WTC11 (cell line): ENCODE measurements at places on chromosomes 4 and X.

DNA sequence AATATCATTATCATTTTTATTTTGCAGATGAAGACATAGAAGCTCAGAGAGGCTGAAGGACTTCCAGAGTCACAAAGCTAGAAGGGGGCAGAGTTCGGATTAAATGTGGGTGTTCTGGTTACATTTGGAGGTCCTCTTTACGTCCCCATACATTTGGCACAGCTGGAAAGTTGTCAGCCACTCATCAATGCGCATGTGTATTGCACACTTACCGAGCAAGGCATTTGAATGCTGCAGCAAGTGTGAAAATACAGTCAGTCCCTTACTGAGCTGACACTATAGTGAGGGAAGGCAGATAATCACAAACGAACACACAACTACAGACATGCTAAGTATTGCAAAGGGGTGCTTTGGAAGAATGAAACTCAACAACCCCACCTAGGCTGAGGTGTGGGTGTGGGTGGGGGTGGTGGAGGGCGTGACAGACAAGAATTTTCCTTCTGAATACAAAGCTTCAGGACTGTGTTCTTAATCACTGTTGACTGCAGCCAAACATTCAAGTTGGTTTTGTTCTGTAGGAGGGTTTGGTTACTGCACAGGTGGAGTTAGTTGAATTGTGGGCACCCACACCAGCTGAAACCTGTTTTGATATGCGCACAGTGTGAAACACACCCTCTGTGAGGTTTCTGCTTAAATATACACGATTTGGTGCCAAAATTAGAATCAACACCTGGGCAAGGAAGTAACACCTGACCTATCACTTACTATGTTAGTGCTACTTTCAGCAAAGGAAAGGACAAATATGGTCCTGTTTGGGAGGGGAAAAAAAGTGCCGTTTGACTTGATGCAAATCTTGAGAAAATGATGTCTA lies 72.4 kb downstream of the COQ2 start:
- DNase-seq = no peak

DNA sequence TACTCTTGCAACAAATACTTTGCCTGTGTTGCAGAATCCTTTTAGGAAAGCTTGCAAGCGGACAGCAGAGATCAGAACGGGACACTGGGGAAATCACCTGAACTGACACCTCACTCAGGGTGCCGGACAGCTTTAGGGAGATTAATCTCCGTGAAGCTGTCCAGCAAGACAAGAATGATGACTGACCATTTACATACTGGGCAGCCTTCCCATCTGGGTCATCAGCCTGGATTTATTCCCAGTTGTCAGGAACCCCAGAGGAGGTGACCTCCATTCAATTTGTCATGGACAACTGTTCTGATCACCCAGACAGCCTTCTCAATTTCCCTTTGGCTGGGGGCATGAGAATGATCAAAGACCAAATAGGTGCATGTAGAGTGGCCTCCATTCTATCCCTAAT lies 93.0 kb upstream of the EGFL6 start:
- no peak for DNase-seq

DNA sequence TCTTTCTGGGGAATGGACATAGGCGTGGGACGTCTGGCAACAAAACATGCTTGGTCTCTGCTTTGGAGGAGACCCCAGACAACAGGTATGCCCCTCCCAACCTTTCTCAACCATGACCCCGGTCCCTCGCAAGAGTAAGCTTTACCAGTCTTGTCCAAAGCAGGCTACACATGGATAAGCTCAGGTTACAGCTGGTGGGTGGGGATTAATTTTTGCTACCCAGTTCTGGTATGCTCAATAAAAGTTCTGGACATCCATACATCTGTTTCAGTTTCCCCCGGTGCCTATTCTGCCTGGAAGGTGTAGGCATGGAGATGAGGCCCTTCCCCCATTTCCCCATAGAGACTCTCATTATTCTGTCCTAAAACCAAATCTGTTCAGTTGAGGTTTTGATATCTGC lies 54.5 kb upstream of the NOCT start:
- no peak for DNase-seq

DNA sequence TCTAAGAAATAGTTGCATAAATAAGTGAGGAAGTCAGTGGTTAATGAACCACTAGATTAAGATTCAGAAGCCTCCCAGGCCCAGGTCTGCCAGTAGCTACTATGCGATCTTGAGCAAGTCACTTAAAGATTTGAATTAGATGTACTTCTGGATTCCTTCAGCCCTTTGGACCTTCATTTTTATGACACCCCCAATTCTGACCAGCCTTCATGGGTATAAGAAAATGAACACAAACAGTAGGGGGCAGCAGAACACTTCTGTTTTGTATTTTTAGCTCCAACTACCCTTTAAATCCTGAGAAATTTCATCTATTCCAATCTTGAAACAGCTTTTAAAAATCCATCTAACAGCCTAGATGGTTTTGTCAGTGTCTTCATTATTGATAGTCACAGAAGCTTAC lies 19.0 kb downstream of the TMEM47 start:
- DNase-seq = no peak

DNA sequence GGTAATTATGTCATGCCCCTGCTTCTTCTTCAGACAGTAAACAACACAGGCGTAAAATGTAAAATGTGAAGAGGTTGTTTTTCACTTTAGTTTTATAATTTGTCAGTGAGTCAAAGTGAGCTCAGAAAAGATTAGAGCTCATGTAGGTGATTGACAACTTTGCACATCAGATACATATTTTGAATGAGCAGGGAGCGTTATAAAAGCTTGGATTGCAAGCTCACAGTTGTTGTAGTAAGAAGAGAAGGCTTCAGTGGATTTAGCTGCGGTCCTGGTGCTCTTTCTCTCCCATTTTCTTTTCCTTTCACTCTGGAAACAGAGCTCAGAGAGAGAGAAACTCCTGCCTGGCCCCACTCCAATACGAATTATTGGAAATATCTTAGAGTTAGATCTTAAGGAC lies 26.4 kb downstream of the MTMR1 start:
- DNase-seq = no peak

DNA sequence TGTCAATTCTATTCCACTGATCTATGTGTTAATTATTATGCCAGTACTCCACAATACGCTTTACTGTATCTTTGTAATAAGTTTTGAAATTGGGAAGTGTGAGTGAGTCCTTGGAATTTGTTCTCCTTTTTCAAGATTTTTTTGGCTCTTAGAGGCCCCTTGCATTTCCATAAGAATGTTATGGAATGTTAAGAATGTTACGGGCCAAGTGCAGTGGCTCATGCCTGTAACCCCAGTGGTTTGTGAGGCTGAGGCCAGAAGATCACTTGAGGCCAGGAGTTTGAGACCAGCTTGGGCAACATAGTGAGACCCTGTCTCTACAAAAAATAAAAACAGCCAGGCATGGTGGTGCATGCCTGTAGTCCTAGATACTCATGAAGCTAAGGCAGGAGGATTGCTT lies 167.6 kb upstream of the CXorf66 start:
- peak; percentile 14 for DNase-seq

DNA sequence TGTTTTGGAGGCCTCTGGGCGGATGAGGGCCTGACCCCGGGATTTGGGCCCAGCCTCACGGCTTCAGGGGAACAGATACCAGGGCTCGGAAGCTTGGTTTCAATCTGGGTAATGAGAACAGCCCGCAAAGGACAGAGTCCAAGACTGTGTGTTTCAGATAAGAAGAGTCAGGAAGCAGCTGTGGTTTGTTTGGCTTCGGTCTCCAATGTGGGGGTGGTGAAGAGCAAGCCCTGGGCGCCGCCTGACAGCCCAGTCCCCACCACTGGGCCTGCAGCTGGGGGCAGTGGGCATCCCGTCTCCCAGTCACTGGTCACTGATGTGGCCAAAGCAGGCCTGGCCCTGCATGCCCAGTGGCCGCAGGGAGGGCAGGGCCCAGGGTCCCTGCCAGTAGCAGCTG lies 9.1 kb downstream of the WFS1 start:
- no peak for DNase-seq

DNA sequence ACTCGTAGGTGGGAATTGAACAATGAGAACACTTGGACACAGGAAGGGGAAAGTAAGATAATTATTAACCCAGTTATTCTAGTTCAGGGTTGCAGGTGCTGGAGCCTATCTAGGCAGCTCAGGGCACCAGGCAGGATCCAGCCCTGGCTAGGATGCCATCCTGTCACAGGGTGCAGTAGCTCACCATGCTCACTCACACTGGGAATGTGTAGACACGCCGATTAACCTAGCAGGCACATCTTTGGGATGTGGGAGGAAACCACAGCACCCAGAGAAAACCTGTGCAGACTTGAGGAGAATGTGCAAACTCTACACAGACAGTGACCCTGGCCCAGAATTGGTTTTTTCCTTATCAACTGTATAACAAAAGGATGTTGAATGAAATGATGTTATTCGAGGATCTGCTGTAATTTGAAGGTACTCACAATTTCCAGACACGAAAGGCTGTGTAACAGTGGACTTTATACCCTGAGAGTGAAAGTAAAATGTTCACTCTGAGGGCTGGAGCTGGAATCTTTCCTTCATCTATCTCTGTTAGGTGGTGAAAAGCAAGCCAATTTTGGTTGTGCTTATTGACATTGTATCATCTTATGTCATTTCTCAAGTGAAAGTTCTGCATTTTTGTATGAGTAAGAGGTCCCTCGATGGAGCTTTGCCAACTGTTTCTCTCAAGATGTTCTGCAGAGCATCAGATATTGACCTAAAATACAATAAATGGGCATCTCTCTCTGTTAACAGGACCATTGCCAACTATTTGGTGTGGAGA lies 78.8 kb downstream of the PHEX start:
- no peak for DNase-seq

DNA sequence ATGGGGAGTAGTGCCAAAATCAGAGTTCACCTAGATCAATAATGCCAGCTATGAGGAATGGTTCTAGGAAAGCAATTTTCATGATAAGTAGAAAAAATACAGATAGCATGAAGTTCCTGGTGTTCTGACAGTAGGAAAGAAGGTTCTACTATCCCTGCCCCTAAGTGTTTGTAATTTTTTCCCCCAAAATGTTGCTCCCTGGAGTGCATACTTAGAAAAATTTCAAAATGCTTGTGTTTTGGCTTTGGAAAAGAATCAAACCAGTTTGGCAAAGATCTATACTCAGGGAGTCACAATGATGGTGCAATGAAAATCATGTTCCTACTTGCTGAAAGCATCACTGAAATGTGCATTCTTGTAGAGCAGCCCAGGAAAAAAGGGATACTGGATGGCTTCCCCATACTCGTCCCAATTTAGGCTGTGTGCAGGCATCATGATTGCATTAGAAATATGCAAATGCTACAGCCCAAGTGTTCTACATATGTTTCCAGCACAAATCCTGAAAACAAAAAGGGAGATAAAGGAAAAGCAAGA lies 74.7 kb downstream of the LPAR4 start:
- DNase-seq = no peak

GRCh38 chr4:86050496-86050895 lies 309.4 kb downstream of the MAPK10 start:
- DNase-seq = no peak

GRCh38 chrX:18898091-18898490 lies 85.8 kb downstream of the PHKA2 start:
- no peak for DNase-seq

- no peak for DNase-seq
These were observed 2.0 kb upstream of the BEX4 start for GRCh38 chrX:103212749-103213457.

DNA sequence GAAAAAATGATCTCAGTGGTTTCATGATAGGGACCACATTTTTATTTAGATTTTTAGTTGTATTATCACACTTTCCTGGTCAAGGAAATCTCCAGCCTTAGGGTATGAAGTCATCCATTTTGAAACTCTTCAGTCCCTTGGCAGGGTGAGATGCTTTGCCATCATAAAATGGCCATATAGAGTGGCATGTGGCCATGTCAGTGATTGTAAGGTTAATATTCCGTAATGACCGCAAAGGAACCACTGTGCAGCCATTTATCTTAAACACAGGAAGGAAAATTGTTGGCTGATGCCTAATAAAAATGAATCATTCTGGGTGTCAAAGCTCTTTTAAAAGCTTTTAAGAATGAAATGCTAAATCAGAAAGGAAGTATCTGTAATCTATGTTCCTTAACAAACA lies 35.6 kb downstream of the COMMD8 start:
- no peak for DNase-seq

DNA sequence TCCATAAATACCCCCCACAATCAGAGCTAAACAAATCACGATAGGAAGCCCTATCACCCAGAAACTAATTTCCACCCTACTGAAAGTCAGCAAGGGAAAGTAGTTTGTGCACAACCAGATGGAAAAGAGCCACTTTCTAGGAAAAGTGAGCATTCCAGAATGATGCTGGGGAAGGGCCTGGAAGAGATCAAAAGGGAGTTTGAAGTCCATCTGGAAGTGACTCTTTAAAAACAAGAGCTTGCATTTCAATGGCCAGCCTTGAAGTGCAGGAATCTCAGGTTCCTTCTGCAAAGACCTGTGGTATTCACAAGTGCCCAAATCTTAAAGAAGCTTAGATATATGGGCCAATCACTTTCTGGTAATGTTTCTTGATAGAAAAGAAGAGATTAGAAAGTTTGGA lies 97.0 kb upstream of the LDB2 start:
- DNase-seq = no peak

- no peak for DNase-seq
These were observed 276.4 kb downstream of the IL15 start for GRCh38 chr4:141912831-141913230.

DNA sequence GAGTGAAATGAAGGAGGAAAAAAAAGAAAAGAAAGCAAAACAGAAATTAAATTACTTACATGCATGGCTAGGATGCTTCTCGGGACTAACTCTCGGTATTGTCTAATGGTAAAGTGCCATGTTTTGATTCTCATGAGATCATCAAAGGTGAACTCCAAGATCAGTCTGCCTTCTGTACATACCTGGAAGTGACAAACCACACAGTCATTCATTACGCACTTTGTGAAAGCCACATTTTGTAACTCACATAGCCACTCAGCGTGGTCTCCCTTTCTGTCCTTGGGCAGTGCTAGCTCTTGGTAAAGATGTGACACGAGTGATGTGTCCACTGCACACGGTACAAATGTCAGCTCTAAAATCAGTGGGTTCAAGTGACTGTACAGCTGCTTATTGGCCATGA lies 309.8 kb downstream of the LDB2 start:
- no peak for DNase-seq

DNA sequence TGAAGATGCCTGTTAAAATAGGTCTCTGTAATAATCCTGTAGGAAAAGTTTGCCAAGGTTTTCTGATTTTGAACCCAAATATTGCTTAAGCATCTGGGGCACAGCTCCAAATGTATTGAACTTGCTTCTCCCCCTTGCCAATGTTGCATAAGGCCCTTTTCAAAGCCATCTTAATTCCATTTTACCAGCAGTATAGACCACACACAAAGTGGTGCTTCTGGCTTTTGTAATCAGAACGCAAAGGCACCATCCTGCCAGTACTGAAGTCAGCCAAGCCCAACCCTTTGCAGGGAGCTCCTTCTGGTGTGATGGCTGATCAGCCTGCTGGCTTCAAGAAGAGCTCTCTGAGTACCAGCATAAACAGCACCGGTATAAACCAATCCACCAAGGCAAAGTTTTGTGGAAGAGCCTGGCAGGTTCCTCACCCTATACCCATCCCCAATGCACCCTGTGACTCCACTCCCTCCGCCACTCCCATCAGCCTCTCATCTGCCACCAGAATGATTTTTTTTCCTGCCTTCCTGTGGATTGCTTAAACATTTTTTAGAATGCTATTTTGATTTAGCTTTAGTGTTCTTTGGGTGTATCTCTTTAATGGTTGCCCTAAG lies 39.2 kb upstream of the USP9X start:
- DNase-seq = no peak

GRCh38 chr4:149264093-149264733 lies 551.4 kb downstream of the IQCM start:
- peak; percentile 43 for DNase-seq

GRCh38 chr4:85671120-85671519 lies 196.2 kb downstream of the ARHGAP24 start:
- no peak for DNase-seq
